ENCODE measurements at places on chromosomes 5 and 9.
A peak's percentile ranks its signal among the peaks of the same experiment; 100 is the strongest.

DNA sequence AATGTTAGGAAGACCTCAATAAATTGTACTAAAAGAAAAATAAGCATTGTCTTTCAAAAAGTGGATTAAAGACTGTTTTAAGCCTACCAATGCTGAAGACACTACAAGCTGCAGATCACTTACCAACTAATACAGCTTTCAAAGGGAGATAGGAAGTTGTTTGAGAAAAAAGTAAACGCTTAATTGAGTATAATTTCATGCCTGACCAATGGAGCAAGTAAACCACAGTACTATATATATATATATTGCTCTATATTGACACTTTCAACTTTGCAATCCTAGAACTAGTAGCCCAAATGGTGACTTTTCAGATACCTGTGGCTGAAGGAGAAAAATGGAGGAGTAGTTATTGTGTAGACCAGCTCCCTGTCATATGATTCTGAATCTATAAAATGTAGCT, 85.7 kb downstream of the FREM1 start:
- DNase-seq = no peak

- DNase-seq = no peak
Measured at GRCh38 chr9:38371495-38371894, 21.0 kb upstream of the ALDH1B1 start.

GRCh38 chr5:15326932-15327331, 173.0 kb upstream of the FBXL7 start:
- no peak for DNase-seq

- no peak for DNase-seq
Measured at GRCh38 chr5:17810734-17811133, 176.5 kb downstream of the TAF11L14 start.

- DNase-seq = no peak
Measured at GRCh38 chr5:127801751-127802476, 98.7 kb downstream of the CCDC192 start.

GRCh38 chr5:120504057-120504456, 40.0 kb downstream of the PRR16 start:
- no peak for DNase-seq

DNA sequence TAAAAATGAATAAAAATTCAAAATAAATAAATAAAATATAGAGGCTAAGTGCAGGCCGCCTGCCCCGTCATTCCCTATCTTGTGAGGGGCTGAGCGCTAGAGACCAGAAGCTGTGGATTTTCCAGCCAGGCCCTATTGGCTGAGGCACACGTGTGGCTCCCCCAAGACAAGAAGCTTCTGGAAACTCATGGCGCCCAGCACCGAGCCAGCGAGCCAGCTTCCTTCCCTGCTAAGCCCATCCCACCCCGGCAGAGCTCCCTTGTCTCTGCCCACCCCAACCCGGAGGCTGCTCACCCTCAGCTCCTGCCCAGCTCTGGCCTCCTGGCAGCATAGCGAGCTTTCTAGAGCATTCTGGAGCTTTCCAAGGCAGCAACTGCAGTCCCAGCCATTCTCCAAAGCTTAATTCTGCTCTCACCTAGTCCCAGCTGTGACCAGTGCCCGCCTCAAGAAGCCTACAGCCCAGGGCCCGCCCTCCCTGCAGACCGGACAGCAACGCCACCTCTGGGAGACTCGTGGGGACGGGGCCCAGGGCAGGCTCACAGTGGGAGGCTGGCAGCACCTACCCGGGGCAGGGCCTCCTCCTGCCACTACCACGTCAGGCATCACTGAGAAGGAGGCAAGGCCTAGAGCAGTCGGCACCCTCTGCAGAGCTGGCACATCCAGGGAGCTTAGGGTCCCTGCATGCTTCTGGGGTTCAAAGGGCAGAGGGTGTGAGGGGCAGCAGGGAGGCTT, 23.2 kb upstream of the TMEM250 start:
- no peak for DNase-seq

- DNase-seq = no peak
Measured at GRCh38 chr9:34046784-34047379, 1.8 kb downstream of the UBAP2 start.

- DNase-seq = no peak
Measured at GRCh38 chr5:54320256-54320655, 9.9 kb upstream of the ARL15 start.

- no peak for DNase-seq
Measured at GRCh38 chr9:9904041-9904440, 708.8 kb downstream of the PTPRD start.

DNA sequence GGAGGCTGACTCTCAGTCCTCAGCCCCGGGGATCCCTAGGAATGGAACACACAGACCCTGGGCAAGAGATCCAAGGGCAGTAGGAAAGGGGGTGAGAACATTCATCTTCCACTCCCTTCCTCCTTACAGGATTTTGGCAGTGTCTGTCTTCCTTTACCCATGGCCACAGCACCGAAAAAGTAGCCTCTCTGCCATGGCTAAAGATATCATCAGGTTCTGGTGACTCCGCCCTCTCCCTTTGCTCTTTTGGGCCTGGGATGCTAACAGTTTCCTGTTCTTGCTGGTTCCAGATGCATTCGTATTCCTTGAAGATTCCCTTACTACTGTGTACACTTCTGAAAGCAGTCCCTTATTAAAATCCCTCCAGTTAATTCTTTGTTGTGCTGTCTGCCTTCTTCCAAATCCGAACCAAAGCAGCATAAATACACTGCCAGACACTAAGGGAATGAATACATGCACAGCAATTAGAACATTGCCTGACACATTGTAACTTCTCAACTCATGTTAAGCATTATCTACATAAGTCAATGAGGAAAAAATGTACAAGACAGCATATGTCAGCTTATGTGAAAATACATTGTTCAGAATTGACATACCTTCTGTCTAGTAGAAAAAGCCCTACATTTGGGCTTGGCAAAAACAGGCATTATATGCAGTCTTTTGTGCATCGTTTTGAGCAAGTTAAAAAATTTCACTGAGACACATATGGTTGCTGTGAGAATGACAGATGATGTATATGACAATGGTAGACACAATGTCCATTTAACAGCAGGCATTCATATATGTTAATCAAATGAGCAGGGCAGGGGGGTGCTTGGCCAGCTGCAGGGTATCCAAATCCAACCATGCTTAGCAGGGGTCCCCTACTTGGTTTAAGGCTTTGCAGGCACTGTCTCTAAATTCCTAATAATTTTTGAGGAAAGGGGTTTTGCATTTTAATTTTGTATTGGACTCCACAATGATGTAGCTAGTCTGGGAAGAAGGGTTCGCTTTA, 58.8 kb upstream of the RAI14 start:
- no peak for DNase-seq

DNA sequence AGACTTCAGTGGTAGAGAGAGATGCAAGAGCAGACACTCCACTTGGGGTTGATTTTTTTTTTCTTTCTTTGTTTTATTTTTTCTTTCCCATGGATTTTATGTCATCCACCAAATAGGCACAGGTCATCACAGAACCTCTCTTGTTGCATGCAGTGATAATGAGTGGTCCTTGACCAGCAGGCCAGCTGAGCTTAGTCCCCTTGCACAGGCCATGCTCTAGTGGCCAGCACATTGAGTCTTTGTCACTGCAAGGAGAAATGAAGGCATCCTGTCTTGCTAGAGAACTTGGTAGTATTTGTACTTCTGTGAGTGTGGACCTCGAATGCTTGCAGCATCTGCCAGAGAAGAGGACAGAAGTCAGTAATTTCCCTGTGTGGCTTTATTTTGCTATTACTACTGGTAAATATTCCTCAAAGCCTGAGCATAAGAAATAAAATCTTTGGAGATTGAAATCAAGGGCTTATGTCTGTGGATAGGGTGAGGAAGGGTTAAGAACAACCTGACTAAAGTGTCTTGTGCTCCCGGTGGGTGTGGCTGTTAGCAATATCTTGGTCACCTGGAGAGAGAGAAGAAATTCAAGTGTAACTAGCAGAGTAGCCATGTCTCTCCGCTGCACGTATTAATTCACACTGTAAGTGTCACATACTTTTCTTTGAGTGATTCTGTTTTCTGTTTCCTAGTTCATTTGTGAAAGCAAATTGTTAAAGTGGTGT, 45.3 kb upstream of the NCS1 start:
- DNase-seq = no peak

DNA sequence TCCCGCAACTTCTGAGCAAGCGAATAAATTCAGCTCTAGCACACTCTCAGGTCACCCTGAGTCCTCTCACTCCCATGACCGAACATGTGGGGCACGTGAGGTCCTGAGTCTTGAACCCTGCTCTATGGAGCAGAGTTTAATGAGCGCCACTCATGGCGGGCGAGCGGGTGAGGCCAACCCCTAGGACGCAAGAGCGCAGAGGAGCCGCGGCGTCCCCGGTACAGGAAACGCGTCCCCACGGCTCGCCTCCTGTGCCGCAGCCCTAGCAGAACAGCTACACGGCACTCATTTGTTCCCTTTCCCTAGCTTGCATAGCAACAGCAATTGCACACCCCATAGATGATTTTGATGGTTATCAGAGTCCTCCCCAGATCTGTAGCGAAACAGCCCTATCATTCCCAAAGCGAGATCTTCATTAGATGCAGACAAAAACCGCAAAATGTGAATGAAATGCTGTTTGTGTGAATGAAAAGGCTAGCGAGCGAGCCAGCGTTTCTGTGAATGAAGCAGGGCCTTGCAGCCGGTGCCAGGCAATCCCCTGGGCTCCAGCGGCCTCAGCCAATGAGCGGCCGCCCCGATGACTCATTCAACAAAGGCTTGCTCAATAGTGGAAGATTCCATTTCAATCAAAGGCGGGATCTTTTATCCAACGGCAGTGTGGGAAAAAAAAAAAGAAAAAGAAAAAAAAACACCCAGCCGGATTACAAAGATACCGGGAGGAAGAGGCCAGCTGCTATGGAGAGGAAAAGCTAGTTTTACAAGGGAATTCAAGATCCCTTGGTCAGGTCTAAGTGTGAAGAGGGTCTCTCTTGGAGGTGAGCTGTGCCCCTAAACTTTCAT, 1.5 kb upstream of the SHC3 start:
- peak; percentile 91 for DNase-seq

GRCh38 chr5:150498501-150498900, 9.4 kb upstream of the NDST1 start:
- no peak for DNase-seq

- no peak for DNase-seq
Measured at GRCh38 chr9:133532937-133533668, 1.4 kb upstream of the ADAMTSL2 start.

DNA sequence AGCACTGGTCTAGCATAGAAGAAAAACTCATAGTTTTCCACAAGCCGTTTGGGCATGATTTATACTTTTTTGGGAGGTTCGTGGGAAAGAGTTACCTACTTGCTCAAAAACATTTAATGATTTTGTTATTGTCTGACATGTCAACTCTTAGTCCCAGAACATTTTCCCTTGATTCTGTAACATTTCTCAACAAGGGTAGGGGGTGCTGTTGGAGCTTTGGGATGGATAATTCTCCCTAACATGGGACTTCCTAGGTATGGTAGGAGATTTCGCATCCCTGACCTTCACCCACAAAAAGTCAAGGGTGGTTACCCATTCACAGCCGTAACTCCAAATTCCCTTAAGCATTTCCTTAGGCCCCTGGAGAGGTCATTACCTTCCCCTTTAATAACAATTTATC, 378.0 kb downstream of the YTHDC2 start:
- DNase-seq = no peak

- DNase-seq = no peak
Measured at GRCh38 chr5:153974813-153975163, 63.9 kb downstream of the FAM114A2 start.

DNA sequence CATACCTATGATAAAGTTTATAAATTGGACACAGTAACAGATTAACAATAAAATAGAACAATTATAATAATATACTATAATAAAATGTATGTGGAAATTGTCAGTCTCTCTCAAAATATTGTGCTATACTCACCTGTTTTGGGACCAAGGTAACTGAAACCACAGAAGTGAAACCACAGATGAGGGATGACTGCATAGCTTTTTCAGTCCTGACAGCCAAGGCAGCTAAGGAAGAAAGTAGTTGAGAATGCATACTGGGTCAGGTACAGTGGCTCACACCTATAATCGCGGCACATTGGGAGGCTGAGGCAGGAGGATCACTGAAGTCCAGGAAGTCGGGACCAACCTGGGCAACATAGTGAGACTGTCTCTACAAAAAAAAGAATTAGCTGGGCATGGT, 8.9 kb downstream of the SRP19 start:
- DNase-seq = no peak

GRCh38 chr9:105308461-105309341, 64.2 kb downstream of the SLC44A1 start:
- DNase-seq = no peak

DNA sequence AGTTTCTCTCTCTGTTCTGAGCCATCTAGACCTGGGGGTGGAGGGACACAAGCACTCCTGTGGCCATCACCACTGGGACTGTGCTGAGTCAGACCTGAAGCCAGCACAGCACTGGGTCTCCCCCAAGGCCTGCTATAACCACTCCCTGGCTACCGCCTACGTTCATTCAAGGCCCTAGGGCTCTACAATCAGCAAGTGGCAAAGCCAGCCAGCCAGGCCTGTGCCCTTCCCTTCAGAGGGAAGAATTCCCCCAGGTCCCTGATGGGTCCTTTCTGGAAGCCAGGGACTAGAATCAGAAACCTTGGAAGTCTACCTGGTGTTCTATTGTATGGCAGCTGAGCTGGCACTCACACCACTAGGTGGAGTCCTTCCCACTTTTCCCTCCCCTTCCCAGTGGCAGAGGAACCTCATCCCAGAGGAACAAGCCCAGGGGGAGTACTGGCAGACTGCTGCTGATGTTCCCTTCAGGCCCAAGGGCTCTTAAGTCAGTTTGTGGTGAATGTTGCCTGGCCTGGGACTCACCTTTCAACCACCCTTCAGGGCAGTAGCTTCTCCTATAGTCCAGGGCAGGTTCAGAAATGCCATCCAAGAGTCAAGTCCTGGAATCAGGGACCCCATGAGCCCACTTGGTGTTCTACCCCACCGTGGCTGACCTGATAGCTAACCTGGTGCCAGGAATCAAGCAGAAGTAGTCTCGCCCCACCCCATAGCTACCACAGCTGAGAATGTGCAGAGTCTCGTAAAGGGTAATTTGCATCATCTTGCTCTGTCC, 20.0 kb downstream of the JMY start:
- DNase-seq = no peak

DNA sequence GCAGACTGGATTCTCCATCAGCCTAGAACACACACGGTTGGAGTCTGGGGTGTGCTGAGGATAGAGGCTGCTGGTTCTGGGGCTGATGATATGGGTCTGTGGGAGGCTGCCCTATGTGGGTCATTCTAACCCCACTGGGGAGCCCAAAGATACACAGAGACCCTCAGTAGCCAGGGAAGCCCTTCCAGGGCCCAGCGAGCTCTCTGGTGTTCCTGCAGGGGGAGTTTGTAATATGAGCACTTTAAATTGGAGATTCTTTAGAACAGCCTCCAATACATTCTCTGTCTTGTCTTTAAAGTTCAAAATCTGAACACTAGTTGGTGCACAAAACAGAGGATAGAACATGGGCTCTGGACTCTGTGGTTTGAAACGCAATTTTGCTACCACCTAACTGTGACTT, 2.4 kb downstream of the ACTL7A start:
- DNase-seq = no peak
